ENCODE measurements at places on chromosomes 3 and 15. TPM values are rescaled to one million over a fixed set of nuclear protein-coding genes. Genes with fewer than 3 reads are reported as not detected.

- no peak for DNase-seq
Measured at GRCh38 chr3:10395671-10396070, 74.8 kb upstream of the SEC13 start.

GRCh38 chr3:40899286-40899712 is 300.0 kb upstream of the CTNNB1 start:
- DNase-seq = no peak

GRCh38 chr3:161682715-161683114 is 186.1 kb downstream of the OTOL1 start:
- no peak for DNase-seq

- DNase-seq = no peak
Measured at GRCh38 chr3:31189971-31190370, 295.5 kb upstream of the GADL1 start.

DNA sequence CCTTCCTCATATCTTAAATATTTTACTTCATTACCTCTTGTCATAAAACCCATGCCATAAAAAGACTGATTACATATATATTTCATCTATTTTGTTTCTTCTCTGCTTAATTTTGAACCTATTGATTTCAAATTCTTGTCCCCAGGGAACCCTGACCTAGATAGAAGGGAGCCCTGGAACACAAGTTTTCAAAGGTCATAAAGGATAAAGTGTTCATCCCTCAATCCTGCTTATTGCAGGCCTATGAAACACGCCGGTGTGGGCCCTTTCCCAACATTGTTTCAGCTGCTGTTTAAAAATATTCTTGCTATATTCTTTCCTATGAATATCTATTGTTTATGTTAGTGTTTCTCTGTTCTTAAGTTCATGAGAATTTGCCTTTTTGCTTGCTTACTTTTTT is 1389.5 kb upstream of the GBE1 start:
- DNase-seq = no peak

Gene LOXL1
- 77.1 TPM for polyA plus RNA-seq

GRCh38 chr15:82919231-82919886 is 33.2 kb downstream of the HOMER2 start:
- DNase-seq = no peak

DNA sequence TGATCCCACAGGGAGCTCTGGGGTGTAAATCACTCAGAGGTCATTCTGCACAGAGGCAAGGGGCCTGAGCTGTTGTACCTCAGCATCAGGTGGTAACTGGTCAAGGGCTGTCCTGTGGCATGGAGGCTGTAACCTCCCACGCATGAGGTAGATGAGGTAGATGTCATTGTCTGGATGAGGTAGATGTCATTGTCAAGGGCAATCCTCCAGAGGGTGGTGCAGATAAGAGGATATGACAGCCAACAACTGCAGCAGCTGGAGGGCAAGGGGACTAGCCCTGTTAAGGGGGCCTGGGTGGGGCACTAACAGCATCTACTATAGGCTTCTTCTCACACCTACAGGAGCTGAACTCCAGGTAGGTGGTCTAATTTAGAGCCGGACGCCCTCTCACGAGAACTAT is 55.6 kb downstream of the THRB start:
- DNase-seq = no peak

GRCh38 chr3:167110901-167111300 is 269.2 kb downstream of the ZBBX start:
- no peak for DNase-seq

GRCh38 chr3:25592510-25592968 is 72.2 kb downstream of the TOP2B start:
- no peak for DNase-seq

DNA sequence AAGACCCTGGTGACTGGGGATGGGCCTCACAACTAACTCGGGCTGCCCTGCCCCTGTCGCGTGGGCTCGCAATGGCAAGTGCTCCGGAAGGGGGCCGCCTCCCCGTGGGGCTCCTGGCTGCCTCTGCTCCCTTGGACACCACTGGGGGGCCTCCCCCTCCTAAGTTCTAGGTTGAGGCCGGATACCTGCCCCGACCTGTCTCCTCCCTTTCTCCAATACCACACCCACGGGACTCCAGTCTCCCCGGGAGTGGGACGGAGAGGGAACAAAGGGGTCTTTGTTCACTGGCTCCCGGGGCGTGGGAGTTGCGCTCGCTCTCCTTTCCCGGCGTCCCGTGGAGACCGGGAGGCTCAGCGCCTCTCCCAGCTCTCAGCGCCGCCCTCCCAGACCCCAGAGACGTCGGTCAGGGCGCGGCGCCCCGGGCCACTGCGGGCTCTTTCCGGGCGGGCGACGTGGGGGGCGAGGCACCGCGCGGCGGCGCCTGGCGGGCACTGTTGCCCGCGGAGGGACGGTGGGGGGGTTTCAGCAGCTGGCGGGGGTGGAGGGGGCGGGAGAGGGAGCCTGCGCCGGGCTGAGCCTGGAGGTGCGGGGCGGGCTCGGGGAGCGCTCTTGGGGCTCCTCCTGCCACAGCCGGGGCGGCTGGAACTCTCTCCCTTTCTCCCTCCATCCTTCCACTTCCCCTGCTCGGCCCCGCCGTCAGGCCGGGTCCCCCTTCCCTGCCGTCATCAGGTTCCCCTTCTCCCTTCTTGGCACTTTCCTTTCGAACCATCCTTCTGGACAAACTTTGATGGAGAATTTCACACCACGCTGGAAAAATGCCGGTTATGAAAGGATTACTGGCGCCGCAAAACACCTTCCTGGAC is at the start of gene KCNH8:
Gene KCNH8, plus strand, starts transcription at position 606 of the 863 bp plus-strand sequence. Its CDS starts 210 bp downstream, at position 816.
- DNase-seq = no peak

DNA sequence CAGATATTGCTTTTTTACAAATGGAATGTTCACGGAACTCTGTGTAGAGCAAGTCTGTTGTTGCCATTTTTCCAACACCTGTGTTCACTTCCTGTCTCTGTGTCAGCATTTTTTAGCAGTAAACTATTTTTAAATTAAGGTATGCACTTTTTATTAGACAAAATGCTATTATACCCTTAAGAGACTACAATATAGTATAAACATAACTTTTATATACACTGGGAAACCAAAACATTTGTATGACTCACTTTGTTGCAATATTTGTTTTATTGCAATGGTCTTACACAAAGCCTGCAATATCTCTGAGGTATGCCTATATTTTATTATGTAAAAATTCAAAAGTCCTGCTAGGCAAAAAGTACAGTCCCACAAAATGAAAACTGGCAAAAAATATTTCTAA is 39.8 kb upstream of the FGF7 start:
- DNase-seq = no peak

GRCh38 chr3:46958467-46959160 is 17.9 kb downstream of the CCDC12 start:
- DNase-seq = no peak

- no peak for DNase-seq
Measured at GRCh38 chr3:68874551-68875348, 57.6 kb downstream of the TAFA4 start.

GRCh38 chr3:127674101-127674721 is 1.5 kb downstream of the ABTB1 start:
- no peak for DNase-seq

DNA sequence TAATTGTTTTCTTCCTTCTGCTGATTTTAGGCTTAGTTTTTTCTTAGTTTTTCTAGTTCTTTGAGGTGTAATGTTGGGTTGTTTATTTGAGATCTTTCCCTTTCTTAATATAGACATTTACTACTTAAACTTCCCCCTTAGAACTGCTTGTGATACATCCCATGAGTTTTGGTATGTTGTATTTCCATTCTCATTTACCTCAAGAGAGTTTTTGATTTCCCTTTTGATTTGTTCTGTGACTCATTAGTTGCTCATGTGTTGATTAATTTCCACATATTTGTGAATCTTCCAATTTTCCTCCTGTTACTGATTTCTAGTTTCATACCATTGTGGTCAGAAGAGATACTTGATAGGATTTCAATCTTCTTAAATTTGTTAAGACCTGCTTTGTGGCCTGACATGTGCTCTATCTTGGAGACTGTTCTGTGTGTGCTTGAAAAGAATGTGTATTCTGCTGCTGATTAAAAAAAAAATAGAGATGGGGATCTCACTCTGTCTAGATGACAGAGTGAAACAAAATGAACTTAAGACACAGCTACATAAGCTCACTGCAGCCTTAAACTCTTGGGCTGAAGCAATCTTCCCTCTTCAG is 22.3 kb downstream of the GRM2 start:
- no peak for DNase-seq

DNA sequence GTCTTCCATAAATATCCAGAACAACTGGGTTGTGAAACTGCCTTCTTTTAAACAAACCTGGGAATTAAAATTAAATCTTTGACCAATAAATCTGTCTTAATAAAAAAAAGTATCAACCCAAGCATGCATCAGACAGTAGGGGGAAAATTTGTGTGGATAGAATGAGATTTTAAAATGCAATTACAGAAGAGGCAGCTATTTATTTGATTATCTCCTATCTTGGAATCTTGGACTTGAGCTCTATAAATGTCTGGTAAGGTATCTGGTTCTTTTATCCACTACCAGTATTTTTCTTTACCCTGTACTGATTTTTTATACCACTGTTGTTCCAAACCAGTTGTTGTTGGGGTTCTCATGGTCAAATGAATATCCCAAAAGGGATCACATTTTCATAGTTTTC is 157.6 kb upstream of the VEPH1 start:
- DNase-seq = no peak

Gene TRH
- polyA plus RNA-seq = 0.16 TPM

GRCh38 chr3:142237891-142238290 is 12.5 kb upstream of the GK5 start:
- DNase-seq = no peak

DNA sequence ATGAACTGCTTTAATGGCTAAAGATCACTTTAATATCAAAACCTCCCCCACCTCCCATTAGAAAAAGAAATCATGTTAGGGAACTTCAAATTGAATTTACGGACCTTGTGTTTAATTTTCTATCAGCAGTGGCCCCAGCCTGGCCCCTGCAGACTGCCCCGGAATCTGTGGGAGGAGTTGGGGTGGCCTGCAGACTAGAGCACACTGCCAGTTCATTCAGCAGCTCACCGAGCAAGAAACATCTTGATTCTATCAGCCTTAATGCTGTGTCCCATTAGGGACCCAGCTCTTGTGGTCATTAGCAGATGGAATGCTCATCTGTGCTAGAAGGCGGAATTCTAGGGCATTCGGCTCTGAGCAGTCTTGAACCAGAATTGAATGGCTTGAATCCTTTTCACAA is 54.2 kb downstream of the FLNB start:
- no peak for DNase-seq

Gene SLC24A5
- polyA plus RNA-seq = 0.64 TPM

Measured in renal cortex interstitium (tissue), 15 donors.